ENCODE measurements at places on chromosomes 1 and 21. TPM values are rescaled to one million over a fixed set of nuclear protein-coding genes. Genes with fewer than 3 reads are reported as not detected.
A peak's percentile ranks its signal among the peaks of the same experiment; 100 is the strongest.

- no peak for DNase-seq
Observed at GRCh38 chr1:37797750-37798345, 4.2 kb downstream of the MANEAL start.

- DNase-seq, result no peak
Observed at GRCh38 chr1:113283914-113284313, 106.4 kb upstream of the MAGI3 start.

DNA sequence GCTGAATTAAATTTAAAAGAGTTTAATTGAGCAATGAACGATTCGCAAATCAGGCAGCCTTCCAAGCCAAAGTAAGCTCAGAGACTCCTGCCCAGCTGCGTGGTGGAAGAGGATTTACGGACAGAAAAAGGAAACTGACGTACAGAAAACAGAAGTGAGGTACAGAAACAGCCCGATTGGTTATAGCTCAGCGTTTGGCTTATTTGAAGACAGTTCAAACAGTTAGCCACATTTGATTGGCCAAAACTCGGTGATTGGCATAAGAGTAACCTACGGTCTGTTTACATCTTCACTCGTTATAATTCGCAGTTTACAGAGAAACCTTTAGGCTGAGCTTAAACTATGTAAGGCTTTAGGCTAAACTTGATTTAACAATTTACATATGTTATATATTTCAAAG, 46.9 kb downstream of the CR1L start:
- DNase-seq, result no peak

DNA sequence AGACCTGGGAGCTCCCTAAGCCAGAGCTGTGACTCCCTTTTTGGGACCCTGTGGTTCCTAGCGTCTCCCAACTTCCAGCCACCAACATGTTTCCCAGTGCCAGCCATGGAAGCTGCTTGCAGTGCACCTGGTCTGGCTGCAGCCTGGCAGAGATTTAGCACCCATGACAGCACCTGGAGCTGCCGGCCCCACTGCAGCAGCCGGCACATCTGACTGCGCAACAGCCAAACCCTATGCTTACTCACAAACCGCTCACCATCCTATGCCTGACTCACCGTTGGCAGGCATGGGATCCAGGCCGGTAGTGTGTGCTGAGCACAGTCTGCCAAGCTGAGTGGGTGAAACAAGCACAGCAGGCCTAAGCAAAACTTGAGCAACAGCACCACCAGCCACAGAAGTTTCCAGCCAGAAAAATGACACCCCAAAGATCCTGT, 435.9 kb upstream of the PRMT6 start:
- DNase-seq, result no peak

GRCh38 chr1:222904451-222904850, 89.6 kb downstream of the DISP1 start:
- DNase-seq, result no peak

- DNase-seq, result no peak
Observed at GRCh38 chr1:212256369-212256768, 28.8 kb upstream of the PPP2R5A start.

The TMEM240 gene
- polyA plus RNA-seq, result not detected

DNA sequence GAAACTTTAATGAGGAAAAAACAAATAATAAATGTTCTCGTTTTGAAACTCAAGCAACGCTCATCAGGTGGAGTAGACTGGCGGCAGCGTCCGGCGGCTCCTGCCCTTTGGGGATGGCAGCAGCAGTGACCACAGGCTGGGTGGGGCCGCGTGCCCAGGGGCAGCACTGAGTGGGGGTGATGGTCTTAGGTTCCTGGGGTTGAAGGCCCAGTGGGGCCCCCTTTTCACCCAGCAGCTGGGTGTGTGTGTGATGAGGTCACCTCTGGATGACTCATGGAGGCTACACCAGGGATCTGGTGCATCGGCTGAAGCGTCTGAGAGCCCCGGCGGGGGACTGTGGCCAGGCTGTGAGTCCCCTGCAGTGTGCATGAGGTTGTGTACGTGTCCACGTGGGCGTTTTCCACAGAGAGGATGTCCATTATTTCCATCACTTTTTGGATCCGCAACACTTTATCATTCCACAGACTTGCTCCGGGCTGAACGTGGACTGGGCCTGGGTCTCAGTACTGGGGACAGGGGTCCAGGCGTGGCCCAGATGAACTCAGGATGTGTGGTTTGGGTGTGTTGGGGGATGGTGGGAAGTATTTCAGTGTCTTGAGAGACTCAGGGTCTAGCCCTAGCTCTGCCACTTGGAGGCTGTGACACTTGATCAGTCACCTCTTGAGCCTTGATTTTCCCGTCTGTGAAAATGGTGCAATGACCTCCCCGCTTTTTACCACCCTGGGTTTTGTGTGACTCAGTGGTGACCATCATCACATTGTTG, 25.6 kb downstream of the LDLRAP1 start:
- peak; percentile 85 for DNase-seq

DNA sequence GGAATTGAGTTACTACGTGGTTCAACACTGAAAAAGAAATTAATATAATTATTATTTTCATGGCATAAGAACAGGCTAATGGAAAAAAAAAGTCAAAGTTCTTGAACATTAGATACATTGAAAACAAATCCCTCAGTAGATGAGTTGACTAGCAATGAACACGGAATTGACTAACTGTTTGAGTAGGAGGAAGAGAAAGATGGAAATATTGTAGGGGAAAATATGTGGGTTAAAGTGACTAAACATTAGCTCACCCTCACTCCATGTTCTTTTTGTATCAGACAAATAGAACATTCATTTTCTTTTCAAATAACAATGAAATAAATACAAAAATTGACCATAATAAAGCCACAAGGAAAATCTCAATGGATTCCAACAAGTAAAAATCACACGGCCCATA, 84.3 kb downstream of the KCNK2 start:
- no peak for DNase-seq

DNA sequence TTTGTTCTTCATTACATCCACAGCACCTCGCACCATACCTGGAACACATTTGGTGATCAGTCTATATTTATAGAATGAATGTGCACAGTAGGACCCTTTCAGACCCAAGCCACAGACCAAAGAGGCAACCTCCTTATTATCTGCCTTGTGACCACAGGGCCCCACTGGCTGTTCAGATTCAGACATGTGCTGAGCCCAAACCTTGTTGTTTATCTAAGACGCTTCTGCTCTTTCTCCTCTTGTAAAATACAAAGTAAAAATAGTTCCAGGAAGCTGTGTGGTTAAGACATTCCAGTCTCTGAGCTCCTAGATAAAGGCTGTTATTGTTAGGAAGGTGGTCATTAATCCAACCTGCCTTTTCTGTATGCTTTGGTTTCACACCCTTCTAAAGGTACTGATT, 3.6 kb upstream of the SCMH1 start:
- DNase-seq, result no peak

DNA sequence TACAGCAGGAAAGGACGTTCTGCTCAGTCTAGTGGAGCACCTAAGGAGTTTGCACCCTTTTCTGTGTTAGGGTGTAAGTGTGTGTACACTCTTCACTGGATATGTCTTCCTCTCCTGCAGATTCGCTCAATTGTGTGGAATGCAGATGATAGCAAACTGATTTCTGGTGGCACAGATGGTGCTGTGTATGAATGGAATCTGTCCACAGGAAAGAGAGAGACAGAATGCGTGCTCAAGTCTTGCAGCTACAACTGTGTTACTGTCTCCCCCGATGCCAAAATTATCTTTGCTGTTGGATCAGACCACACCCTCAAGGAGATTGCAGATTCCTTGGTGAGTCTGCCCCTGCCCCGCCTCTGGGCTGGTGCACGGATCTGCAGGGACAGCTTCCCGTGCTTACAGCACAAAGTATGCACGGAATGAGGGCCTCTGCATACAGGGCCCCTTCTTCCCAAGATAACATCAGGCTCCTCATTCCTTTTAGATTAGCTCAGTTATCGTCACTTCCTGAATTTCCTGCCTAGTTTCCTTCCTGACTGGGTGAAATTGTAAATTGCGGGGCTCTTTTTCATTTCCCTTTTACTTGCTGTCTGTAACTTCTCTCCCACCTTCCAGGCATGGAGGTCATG, 34.6 kb downstream of the CFAP57 start:
- DNase-seq, result peak; percentile 12

The ZYG11A gene
- 0.22 TPM for polyA plus RNA-seq

The SLC16A4 gene
- 5.4 TPM for polyA plus RNA-seq

The FAM3B gene
- polyA plus RNA-seq, result 379 TPM

DNA sequence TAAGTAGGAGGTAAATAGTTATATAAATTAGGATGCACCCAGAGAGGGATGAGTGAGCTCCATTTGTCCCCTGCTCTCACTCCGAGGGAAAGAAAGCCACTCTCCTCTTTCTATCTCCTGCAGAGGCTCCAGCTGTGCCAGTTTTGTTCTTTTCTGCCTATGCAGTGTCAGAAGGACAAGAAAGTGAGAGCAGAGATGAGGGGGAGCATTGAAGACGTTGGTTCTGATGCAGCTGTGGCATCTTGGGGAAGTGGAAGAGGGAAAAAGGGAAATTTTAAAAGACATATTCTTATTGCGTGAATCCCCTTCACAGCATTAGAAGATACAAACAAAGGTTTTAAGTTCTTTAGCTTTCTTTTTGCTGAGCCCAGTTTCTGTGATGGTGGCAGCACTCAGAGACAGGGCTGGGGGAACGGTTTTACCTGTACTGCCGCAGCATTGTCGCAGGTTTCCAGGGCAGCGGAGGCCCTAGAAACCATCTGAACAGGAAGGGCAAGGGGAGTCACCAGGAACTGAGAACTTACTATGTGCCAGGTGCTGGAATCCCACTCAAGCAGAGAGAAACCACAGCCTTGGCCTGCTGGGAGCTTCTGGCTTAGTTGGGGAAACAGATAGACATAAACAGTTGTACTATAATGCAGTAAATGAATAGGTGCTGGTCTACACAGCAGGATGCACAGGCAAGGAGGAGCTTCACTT, 44.9 kb upstream of the USP24 start:
- DNase-seq, result no peak

DNA sequence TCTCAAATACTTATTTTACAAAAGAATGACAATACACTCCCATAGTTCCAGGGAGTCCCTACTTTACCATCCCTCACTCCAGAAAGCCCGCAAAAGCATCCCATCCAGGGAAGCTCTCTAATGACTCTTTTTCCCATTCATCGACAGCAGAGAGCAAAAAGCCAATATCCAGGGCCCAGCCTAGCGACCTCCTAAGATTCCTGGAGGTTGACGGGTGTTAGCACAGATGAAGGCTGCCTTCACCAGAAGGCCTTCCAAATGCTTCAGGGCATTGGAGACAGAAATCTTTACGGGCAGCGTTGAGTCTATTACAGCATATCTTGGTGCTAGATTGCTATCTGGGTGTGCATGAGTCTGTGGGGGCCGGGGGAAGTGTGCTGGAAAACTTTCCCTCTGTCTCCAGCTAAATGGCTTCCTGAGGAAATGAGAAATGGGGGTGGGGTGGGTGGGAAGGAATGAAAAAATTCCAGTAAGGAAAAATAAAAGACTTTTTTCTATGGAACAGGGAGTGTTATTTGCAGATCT, 136.6 kb downstream of the PROX1 start:
- DNase-seq, result no peak

Data from small intestine (tissue), 16 donors.